ENCODE measurements at places on chromosomes 7 and 10.

DNA sequence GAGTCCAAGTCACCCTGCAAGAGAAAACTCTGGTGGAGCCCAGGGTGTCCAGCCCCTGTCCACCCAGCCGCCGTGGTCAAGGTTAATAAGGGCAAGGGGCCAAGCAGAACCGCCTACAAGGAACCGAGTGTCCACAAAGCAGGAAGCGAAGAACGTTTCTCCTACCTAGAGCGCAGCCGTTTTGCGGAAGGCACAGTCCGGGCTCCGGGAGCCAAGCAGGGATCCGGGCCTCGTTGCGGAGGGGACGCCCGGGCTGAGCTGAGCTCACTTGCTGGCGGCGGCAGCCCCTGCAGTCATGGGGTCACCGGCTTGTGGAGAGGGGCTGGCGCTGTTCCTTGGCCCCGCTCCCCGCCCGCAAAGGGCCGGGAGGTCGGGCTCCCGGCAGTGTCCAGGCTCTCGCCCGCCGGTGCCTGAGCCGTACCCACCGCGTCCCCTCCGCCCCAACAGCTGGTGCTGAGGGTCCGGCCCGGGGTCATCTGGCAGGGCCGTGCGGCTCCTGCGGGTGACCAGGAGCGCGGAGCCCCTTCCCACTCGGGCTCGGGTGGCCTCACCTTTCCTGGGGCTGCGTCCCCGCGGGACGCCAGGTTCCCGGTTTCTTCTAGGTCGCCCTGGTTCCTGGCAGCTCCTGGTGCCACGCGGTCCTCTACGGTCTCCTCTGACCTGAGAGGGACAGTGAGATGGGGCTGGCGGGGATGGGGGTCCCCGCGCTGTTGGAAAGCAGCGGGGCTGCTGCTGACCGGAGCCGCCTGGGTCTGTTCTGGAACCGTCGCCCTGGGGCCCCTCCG lies 14.0 kb upstream of the ZNF273 start:
- DNase-seq = peak; percentile 44

- DNase-seq = no peak
Measured at GRCh38 chr7:149826344-149827088, 11.7 kb upstream of the ZNF862 start.

DNA sequence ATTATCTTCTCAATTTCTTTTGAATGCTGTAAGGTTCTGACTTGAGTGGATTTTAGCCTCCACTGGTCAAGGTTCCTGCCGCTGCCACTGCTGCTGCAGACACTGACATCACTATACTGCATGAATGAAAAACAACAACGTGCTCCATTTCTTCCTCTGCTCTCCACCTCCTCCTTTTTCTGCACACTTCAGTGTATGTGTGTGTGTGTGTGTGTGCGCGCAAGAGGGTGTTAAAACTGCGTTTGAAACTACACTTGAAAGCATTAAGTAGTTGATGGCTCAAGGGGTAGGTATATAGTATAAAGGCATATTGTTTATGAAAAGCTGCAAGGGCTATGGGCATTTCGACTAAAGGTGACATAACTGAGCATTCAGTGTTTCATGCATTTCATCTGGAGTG lies 3.5 kb downstream of the GLCCI1 start:
- DNase-seq = no peak

- no peak for DNase-seq
Measured at GRCh38 chr7:116802144-116802745, 60.1 kb upstream of the CAPZA2 start.

DNA sequence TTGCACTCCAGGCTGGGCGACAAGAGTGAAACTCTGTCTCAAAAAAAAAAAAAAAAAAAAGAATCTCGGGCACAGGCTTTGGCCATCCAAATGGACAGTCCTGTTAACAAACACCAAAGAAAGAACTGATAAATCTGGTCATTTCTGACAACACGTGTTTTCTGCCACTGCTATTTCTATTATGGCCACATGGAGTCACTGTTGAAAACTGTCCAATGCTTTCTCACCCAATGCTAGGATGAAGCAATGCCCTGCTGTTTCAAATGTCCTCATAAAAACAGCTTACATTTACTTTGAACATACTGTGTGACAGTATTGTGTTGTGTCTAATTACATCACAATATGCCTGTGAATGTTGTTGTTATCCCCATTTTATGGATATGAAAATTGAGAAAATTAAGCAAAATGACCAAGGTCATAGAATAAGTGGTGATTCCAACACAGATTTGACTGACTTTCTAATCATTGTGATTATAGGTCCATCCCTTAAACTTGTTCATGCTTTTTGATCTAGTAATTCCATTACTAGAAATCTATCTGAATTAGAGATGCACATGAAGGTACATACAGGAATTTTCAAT lies 19.9 kb upstream of the MAP3K8 start:
- DNase-seq = peak; percentile 83

DNA sequence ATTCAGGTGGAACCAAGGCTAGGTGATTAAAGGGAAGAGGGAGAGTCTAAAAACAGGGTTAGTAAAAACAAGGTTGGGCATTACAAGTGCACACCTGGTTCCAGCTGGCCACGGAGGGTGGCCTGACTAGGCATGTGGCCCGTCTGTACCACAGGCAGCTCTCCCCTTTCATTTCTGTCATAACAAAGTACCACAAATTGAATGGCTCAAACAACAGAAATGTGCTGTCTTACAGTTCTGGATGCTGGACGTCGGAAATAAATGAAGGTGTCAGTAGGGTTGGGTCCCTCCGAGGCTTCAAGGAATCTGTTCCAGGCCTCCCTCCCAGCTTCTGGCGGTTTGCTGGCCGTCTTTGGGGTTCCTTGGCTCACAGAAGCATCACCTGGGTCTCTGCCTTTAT lies 13.4 kb upstream of the WDR86 start:
- no peak for DNase-seq

- no peak for DNase-seq
Measured at GRCh38 chr10:103188853-103189252, 4.2 kb downstream of the NT5C2 start.

DNA sequence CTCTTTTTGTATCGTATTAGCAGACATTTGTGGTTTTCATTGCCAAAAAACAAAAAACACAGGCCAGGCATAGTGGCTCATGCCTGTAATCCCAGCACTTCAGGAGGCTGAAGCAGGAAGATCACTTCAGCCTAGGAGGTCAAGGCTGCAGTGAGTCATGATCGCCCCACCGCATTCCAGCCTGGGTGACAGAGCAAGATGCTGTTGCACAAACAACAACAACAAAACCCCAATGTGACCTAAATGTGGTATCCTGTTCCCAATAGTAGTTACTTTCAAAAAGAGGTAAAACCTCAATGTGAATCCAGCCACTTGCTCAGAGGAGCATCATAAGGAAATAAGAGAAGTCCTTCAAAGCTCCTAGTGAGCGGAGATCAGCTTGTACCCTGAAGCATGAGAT lies 45.8 kb upstream of the SKAP2 start:
- DNase-seq = no peak

- DNase-seq = no peak
Measured at GRCh38 chr10:92967641-92968040, 93.0 kb upstream of the CYP26C1 start.

- DNase-seq = no peak
Measured at GRCh38 chr10:31136930-31137885, 105.5 kb upstream of the ZNF438 start.

DNA sequence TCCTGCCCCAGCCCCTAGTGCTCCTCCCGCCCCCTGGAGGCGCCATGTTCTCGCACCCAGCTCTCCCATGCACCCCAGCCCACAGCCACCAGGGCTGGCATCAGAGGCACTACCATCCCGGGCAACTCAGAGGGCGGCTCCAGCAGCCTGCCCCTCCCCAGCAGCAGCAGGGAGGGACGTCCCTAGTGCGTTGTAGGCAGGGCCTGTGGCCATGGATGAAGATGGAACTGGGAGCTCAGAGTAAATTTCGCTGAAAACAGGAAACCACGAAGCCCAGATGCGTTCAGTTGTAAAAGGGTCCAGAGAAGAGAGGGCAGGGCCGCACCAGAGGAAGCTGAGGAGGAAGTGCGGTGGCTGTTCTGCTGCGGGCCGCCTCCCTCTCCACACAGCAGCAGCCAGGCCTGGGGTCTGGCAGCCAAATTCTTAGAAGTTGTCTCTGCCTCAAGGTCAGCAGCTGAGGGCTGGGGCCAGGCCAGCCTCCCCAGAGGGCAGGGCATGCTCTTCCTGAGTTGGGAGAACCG lies 24.6 kb downstream of the VSIR start:
- peak; percentile 62 for DNase-seq

DNA sequence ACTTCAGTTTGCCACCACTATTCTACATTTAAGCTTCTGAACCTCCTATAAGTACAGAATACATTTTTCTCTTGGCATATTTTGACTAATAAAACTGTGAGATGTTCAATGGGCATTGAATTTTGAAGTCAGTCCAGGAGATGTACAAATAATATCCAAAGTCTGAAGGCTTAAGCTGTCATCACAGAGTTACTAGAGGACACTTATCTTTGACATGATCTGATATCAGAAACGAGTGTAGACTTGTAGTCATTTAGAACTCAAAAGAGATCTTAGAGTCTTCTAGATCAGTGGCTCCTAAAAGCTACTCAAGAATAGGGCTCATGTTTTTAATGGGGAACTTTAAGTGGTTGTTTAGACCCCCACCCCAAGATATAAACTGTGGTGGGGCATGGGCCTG lies 160.5 kb downstream of the ARID5B start:
- DNase-seq = no peak

DNA sequence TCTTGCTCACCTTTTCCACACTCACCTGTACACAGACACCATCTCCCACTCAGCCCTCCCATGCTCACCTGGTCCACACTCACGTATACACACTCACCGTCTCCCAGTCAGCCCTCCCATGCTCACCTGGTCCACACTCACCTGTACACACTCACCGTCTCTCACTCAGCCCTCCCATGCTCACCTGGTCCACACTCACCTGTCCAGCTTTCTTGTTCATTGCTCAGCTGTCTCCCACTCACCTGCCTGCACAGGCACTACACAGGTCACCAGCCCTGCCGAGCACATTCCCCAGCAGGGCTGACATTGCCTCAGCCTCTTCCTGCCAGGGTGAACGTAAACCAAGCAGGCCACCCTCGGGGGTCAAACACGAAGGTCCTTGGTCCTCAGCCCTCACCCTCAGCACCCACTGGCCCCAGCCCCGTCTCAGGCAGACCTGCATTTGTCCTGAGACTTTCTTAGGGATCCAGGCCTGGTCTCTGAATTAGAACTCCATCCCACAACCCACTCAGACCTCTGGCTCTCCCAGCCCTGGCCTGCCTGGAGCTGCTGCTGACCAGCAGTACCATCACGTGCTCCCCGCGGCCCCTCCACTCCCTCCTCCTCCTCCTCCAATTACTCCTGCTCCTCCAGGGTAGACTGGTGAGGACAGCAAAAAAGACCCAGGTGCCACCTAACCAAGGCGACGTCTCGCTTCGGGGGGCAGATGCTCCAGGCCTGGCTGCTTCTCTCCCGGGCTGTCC lies 12.8 kb upstream of the DNAAF5 start:
- no peak for DNase-seq

GRCh38 chr10:89442289-89442688 lies 27.9 kb downstream of the IFIT5 start:
- DNase-seq = no peak

DNA sequence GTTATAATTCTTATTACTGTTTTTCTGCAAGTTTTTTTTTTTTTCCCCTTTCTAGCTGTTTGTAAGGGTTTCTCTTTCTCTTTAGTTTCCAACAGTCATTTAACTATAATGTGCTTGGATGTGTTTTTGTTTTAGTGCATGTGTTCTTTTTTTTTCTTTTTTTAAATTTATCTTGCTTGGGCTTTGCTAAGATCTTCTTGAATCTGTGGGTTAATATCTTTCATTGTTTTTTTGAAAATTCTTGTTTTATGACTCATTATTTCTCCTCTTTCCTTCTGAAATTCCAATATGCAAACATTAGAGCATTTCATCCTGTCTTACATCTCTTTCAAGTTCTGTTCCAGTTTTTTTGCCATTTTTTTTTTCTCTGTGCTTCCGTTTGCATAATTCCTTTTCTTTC lies 5.7 kb upstream of the HK1 start:
- no peak for DNase-seq

- DNase-seq = peak; percentile 87
Measured at GRCh38 chr10:69318867-69319727, 40.8 kb downstream of the HK1 start.

DNA sequence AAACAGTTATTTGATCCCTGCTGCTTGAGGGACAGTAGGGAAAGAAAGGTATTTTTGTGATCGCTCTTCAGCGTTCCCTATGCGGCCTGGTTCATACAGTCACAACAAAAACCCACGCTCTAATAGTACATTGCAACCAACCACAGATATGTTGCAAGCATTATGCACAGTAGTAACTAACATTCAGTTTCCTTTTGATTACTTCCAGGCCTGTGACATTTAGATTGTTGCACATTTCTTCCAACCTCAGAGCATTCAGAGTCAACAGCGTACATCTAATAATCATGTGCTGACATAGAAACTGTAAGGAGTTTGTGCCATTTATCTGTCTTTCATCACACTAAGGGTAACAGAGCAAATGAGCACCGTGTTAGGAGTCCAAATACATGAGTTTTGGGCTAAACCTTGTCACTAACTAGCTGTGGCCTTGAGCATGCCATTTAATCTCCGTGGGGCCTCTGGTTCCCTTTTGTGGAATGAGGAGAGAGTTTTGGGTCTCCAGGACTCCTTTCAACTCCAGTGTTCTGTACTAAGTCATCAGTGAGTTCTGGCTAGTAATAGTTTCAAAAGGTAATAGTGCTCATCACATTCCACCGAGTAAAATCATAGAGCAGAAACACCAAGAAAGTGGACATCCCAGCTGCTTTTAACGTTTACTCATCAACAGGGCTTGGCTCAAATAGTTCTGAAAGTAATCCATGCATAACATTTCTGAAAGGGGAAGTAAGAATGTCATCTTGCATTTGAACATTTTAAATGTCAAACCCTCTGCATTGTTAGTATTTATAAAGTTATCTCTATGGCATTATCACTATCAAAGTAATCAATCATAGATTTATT lies 99.0 kb upstream of the FZD1 start:
- DNase-seq = no peak

DNA sequence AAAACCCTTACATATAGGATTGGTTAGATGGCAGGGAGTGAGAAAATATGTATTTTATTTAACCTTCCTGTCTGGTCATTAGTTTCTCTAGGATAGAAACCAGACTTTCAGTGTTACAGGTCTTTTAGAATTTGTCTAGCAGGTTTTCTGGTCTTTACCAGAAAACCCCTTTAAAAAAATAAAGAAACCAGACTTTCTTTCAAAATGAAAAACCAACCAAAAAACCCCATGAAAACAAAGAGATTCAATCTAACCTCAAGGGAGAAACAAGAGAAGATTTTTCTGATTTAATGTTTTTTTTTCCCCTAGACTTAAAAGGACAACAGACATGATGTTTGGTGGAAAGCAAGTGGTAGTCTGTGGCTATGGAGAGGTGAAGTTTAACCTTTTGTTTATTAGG lies 28.7 kb upstream of the STRIP2 start:
- DNase-seq = no peak

GRCh38 chr10:96681524-96681923 lies 38.8 kb downstream of the PIK3AP1 start:
- no peak for DNase-seq

Measured in stomach (tissue), 19 donors.